NCI-H187 treated with DMSO at 0.1 percent for 48 hours (cell line): ENCODE measurements at places on chromosomes 11 and 22.

- DNase-seq = no peak
These were observed 1.8 kb upstream of the FIBIN start for GRCh38 chr11:26992031-26992541.

DNA sequence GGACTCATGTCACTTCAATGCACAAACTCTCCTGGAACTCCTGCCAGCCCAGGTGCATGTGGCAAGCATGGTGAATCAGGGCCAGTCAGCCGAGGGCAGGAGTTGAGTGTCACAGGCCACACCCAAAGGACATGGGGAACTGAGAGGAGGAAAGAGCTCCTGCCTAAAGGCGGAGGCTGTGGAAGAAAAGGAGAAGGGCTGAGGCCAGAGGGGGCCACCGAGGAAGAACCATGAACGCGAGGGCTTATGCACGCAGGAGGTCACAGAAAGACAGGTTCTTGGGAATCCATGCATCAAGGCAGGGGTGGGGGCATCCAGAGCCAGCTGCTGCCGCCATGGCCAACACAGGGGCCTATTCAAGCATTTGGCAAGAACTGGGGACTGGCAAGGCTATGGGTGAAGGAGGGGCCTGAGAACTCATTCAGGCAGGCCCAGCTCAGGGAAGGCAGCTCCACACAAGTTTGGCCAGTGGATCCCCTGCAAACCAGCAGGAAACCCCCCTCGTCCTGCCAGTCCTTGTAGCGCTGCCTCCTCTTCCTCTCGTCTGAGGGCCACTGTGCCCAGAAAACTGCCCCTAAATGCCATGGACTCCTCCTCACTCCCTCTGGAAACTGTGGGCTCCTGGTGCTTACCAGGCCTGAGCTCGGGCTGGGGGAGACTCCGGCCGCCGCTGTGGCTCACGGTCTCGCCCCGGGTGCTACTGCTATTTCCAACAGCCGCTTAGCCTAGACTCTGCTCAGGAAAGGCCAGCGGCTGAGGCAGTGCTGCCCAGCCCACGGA, 15.4 kb downstream of the PPM1F start:
- DNase-seq = no peak

- DNase-seq = no peak
These were observed 1.5 kb downstream of the CASTOR1 start for GRCh38 chr22:30287648-30288418.

DNA sequence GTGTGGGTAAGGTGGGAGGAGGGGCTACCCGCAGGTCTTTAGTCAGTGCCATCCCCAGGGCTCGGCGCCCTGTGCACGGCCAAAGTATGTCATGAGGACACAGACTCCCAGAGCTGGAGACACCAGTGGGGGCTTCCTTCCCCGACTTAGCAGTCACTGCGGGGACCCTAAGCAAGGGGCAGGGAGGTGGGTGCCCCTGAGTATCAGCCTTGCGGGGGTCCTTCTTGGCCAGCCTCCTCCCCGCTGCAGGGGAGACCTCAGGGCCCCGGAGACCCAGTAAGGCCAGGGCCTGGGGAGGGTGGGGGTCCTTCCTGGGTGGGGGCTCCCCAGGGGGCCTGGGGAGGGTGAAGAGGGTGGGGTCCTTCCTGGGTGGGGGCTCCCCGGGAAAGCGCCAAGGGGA, 673.8 kb downstream of the BRD1 start:
- no peak for DNase-seq

- no peak for DNase-seq
These were observed 122.2 kb downstream of the DDX10 start for GRCh38 chr11:108787105-108787504.

DNA sequence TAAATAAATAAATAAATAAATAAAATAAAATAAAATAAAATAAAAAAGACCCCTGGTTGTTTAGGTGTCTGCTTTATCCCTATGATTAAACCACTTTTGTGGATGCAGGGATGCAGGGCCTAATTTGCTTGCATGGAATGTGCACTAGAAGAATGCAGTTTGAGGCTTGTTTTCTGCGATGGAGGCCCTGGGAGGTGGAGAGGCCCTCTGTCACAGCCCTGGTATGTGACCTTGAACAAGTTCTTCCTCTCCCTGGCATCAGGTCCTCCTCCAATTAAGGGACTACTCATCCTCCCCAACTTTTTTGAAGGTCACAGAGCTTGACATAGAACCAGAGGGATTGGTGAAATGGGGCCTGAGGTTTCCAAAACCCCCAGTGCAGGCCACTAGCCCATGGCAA, 22.7 kb downstream of the KCNJ4 start:
- DNase-seq = no peak

GRCh38 chr11:6498121-6498520, 1.0 kb downstream of the DNHD1 start:
- no peak for DNase-seq

GRCh38 chr22:45790401-45790800, 118.8 kb downstream of the ATXN10 start:
- DNase-seq = no peak

GRCh38 chr11:68439355-68440065, 21.0 kb upstream of the PPP6R3 start:
- no peak for DNase-seq

DNA sequence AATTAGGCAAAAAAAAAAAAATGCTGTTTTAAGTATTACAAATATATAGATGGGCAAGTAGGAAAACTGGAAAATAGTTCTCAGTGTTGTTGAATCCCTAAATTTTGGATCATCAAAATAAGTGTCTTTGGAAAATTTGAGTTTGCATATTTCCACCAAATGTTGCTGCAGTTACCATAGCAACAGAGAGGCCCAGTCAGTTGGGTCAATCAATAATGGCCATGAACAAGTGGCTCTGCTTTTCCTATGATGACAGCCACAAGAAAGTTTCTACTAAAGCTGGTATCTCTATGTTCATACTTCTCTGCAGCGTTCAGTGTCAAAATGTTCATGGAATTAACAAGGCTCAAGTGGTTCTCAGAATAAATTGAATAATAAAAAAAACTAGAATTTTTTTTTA, 79.1 kb downstream of the SERGEF start:
- no peak for DNase-seq

- no peak for DNase-seq
These were observed 1.7 kb downstream of the EED start for GRCh38 chr11:86246293-86246675.

- DNase-seq = no peak
These were observed 170.9 kb downstream of the MIAT start for GRCh38 chr22:26828311-26828710.

- DNase-seq = no peak
These were observed 4.7 kb upstream of the ASCC2 start for GRCh38 chr22:29842740-29843139.

DNA sequence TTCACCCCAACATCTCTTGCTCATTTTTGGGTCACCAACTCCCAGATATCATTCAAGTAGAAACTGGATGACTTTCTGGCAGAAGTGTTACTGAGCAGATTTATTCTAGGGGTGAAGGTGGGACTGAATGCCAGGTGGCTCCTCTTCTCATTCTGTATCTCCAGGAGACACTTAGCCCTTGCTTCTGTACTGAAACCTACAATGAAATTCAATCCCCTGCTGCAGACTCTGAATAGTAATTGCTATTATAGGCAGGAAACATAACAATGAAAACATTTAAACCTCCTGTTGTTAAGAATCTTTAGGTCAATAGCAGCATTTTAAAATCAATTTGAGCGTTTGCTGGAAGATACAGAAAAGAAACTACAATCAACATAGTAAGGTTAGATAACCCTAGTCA, 879.4 kb upstream of the TENM4 start:
- no peak for DNase-seq

DNA sequence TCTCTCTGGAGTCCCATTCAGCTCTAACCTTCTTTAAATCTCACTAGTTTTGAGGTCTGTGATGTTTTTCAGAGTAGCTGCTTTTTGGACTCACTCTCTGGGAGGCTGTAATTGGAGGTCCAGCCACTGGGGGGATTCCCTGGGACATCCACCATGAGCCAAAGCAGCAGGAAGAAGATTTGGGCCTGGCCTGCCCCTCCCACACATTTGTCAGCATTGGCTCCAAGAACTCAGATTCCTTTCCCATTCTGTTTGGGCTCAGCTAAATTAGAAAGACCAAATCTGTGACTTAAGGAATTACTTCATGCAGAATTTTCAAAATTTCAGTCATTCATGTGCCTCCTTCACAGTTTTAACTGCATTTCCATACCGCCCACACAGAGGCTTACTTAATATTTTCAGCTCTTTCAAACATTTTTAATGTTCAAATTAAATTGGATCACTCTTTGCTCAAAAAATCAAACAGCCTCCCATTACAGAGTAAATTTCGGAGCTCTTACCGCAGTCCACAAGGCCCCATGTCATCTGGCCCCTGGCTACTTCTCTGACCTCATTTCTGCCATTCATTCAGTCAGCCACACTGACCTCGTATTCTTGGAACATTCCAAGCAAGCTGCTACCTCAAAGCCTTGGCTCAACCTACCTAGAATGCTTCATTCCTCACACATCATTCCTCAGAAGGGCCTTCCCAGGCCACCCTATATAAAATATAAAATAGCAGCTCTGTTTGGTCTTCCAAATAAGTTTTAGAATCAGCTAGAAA, 54.5 kb upstream of the RRAS2 start:
- DNase-seq = no peak

GRCh38 chr11:15493066-15493465, 378.3 kb downstream of the INSC start:
- DNase-seq = no peak
